ENCODE measurements at places on chromosomes 6 and 20.

DNA sequence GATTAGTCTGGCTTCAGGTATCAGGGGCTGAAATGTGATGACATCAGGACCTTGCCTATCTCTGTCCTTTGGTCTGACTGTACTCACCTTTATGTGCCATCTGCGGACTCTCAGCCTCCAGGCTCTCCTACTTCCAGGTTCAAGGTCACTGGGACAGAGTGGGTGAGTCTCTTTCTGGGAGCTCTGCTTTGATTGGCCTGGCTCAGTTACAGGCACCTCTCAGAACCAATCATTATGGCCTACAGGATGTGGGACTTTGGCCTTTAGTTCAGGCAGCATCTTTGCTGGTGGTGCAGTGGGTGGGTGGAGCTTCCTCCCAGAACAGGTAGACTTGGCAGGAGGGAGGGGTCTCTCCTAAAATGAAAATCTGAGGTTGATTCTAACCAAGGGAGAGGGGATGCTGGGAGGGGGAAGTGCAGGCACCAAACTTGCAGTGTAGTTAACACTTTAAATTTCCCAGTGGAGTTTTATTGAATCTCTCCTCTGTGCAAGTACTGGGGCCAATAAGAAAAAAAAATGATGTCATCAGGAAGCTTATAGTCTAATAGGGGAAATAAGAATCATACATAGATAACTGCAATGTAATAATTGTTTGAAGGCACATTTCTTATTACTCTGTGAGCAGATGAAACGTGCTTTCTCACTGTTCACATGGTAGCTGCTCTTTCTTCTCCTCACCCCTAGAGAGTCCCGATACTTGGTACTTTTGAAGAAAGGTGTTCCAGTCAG lies 53.4 kb downstream of the SLC24A3 start:
- DNase-seq, result no peak

- no peak for DNase-seq
Observed at GRCh38 chr6:155676346-155676745, 220.7 kb upstream of the NOX3 start.

GRCh38 chr6:37583261-37583660 lies 83.6 kb upstream of the CCDC167 start:
- DNase-seq, result no peak

DNA sequence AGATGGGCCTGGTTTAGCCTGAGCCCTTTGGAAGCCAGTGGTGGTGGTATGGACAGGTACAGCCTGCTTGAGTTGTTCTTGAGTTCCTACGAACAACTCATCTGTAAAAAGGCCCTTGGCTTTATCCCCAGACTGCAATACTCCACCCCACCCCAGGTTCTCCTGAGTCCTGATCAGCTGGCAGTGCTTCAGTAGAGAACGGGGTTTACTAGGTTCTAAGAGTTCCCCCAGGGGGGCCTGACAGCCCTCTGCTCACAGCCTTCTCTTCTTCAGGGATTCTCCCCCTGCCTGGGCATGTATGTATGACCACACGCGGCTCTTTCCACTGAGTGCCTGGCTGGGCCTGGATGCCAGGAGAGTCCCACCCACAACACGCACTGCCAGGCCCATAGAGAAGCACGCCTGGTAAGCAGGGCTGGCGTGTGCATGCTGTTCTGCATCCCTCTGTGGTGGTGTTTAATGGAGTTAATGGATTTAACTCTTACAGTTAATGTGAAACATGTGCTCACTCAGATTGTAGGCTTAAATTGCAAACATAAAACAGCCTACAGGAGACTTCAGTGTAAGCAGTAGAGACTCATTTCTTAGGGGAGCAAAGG lies 44.3 kb upstream of the SLC4A11 start:
- no peak for DNase-seq

DNA sequence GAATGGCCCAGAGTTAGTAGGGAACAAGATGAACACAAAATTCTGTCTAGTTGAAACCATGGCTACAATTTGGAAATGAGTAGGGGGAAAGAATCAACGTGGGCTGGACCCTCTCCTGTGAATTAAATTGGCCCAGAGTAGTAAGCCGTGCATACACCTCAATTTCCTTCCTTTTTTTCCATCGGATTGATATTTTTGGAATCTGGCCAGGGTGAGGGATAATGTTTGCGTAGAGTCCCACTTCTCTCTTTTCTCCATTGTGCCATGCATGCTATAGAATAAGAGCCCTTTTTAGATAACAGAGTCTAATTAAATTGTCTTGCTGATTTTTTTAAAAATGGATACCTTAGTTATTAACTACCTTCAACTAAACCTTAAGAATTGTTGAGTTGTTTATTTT lies 35.2 kb downstream of the XRN2 start:
- no peak for DNase-seq

- DNase-seq, result no peak
Observed at GRCh38 chr20:58918621-58919020, 62.4 kb upstream of the NELFCD start.
